ENCODE measurements at places on chromosomes 1 and 21.

DNA sequence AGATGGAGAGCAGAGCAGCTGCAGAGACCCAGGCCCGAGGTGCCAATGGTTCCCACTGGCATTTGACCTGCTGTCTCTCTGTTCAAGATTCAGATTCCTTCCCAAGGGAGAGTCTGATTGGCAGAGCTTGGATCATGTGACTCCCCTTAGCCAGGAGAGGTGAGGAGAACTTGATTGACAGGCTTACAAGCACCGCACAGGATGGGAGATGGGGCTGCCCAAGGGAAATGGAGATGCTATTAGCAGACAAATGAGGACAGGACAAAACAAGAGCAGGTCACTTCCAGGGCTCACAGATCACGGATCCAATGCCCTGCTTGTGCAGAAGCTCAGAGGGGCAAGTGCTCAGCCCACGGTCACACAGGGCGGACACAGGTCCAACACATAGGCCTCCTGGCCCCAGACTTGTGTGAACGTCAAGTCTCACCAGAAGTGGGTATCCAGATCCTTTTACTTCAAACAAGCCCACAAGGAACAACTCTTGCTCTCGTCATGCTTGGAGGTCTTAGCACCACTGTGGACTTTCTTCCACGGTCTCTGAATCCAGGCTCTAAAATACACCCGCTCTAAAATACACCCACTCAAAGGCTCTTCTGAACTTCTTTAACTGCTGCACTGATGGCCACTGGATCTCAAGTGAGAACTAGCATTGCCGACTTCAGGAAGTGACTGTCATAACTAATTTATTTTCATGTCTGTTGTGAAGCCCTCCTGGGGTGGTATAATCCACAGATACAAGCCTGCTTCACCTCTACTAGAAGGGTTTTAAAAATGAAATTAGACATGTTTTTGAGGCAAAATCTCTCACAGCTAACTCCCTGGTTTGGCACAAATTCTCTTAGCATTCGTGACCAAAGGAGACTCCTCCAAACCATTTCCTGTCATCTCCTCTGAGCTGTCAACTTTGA is 274.9 kb downstream of the RRAGC start:
- no peak for DNase-seq

GRCh38 chr21:35216996-35217395 is 167.9 kb upstream of the RUNX1 start:
- DNase-seq: no peak

DNA sequence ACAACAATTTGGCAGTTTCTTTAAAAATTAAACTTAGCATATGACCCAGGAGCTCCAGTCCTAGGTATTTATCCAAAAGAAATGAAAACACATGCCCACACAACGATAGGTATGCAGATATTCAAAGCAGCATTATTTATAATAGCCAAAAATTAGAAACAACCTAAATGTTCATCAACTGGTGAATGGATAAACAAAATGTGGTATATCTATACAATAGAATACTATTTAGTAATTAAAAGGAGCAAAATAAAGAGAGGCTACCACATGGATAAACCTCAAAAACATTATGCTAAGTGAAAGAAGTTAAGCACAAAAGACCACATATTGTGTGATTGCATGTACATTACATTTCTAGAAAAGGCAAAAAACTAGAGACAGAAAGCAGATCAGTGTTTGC is 51.3 kb downstream of the ROR1 start:
- no peak for DNase-seq

DNA sequence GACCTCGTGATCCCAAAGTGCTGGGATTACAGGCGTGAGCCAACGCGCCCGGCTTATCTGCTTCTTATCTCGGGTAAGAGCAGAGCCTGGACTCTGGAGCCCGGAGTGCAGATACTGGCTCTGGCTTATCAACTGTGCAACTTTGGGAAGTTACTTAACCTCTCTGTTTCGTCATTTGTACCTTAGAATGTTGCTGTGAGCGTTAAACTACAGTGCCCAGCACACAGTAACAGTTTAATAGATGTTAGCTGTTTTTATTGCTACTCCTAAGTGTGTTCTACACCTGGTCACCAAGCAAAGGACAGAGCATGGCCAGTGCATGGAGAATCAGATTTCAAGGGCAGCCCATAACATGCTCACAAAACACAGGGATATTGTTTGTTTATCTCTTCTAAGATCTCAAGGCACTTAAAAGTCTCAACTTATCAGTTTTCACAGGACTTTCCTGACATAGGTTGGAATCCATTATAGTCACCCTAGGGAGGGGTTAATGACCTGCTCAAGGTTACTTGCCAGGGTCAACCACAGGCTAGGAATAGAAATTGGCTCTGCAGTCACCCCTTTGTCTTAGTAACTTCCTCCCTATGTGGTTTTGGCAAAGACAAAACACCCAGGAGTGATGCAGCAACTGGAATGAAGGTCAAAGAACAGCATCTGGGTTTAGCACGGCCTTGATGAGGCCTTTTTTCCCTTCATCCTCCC is 22.5 kb upstream of the SRP9 start:
- DNase-seq: no peak

DNA sequence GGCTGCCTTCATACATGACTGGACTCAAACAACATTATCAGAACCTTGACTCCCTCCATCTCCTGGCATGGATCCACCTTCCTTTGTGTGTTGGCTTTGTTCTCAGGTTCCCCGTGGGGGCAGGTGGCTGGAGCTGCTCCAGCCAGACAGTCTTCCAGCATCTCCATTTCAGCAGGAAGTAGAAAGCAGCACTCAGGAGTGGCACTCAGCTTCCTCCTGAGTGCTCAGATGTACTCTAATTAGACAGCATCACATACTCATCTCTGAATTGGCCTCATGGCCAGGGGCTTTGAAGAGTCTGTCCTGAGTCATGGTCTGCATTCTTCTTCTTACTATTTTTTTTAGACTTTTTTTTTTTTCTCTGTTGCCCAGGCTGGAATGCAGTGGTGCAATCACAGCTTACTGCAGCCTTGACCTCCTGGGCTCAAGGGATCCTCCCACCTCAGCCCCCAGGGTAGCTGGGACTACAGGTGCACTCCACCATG is 27.9 kb downstream of the OVAAL start:
- no peak for DNase-seq

DNA sequence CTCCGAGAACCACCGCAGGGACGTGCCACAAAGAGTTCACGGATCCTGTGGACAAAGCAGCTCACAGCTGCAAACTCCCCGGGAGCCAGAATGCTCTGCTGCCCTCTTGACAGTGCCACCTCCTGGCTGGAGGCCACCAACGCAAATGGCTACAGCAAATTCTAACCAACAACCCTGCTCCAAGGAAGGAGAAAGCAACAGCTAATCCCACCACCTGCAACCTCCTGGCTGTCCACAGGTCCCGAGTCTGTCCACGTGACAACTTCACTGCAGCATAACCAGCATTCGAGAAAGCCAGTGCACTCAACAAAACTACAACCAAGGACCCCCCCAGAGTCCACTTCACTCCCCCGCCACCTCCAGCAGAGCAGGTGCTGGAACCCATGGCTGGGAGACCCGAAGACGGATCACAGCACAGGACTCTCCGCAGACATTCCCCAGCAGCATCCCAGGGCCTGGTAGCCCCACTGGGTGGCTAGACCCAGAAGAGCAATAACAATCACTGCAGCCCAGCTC is 17.3 kb downstream of the POFUT2 start:
- DNase-seq: no peak

- no peak for DNase-seq
Observed at GRCh38 chr1:193539731-193540459, 353.5 kb upstream of the B3GALT2 start.

- DNase-seq: no peak
Observed at GRCh38 chr1:77768006-77768405, 8.4 kb upstream of the USP33 start.

- no peak for DNase-seq
Observed at GRCh38 chr1:68826836-68827235, 330.0 kb upstream of the DEPDC1 start.

- DNase-seq: no peak
Observed at GRCh38 chr1:173212952-173213491, 5.9 kb upstream of the TNFSF4 start.

GRCh38 chr1:167808104-167808503 is 86.3 kb downstream of the MPZL1 start:
- DNase-seq: no peak

DNA sequence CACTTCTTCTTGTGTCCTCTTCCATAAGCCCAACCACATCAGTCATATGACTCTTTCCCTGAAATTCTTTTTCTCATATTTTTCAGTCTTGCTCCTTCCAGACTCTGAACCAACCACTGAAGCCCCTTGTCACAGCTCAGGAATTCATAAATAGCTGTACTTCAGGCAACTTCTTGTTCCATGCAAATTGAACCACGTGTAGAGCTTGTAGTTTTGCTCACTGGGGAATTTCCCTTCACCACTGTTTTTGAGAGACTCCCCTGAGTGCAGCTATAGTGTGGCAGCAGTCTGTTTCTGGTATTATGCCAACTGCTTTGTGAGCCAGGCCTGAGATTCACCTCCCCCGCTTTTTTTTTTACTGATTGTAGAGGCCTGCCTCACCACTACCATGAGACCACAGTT is 150.3 kb upstream of the SPAG17 start:
- DNase-seq: no peak

DNA sequence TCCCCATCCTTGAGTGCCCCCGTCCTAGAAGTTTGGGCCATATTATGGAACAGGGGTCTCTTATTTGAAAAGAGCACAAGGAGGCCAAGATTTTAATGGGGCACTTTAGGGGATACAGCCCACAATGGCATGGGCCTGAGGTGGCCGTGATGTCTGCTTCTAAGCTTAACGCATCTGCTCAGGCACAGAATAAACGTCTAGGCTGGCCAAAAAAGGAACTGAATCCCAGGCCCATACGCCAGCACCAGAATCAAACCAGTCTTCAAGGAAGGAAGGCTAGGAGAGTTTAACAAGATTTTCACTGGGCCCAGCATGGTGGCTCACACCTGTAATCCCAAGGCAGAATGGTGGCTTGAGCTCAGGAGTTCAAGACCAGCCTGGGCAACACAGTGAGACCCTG is 9.2 kb upstream of the SARS1 start:
- DNase-seq: no peak

- no peak for DNase-seq
Observed at GRCh38 chr21:16608209-16608830, 878.5 kb downstream of the USP25 start.

DNA sequence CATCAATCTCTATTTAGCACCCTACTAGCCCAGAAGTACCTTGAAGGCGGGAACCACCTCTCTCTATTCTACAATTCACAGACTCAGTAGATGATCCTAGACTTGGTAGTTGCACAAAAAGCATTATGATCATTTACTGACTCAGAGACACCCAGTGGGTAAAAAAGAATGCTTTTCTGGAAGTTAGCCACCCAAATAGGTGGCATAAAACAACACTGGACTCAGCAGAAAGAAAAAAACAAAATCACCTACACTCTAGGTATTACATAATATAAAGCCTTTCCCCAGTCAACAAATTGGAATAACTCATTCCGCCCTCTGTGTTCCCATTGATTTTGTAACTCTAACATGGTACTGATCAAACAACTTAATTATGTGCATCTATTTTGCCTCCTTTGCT is 126.3 kb downstream of the PTPN14 start:
- DNase-seq: no peak

DNA sequence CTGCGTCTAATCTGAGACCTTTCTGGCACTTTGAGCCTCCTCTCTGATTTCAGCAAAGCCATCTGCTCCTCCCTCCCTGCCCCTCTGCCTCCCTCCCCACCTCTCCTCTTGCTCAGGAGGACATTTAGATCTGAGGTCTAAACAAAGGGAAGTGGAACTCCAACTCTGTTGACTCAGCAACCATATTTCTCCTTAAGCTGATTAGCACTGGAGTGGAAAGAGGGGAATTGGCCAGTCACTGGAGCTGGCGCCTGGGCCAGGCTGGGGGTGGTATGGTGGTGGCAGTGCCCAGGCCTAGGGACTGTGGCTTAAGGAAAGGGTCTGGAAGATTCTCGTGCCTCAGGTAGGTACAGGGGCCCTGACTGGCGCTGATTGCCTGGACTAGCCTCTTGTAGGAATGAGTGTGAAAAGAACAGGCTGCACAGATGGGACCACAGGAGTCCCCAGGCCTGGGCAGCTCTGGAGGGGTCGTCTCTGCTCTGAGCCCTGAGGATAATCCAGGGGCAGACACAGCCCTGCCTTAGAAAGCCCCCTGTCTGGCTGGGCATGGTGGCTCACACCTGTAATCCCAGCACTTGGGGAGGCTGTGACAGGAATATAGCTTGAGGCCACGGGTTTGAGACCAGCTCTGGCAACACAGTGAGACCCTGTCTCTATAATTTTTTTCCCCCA is 11.9 kb downstream of the SH2D2A start:
- DNase-seq: no peak

- no peak for DNase-seq
Observed at GRCh38 chr1:150021191-150021694, 10.7 kb upstream of the OTUD7B start.

GRCh38 chr1:226121587-226122400 is 59.3 kb downstream of the H3-3A start:
- DNase-seq: peak; percentile 69

GRCh38 chr1:188402986-188403385 is 1574.2 kb downstream of the PLA2G4A start:
- no peak for DNase-seq

DNA sequence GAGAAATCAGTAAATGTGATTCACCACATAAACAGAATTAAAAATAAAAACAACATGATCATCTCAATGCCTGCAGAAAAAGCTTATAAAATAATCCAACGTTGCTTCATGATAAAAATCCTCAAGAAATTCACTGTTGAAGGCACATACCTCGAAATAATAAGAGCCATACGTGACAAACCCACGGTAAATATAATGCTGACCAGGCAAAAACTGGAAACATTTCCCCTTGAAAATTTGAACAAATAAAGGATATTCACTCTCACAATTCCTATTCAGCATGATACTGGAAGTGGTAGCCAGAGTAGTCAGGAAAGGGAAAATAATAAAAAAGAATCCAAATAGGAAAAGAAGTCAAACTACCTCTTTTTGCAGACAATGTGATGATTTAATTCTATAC is 148.8 kb downstream of the BRINP3 start:
- no peak for DNase-seq

DNA sequence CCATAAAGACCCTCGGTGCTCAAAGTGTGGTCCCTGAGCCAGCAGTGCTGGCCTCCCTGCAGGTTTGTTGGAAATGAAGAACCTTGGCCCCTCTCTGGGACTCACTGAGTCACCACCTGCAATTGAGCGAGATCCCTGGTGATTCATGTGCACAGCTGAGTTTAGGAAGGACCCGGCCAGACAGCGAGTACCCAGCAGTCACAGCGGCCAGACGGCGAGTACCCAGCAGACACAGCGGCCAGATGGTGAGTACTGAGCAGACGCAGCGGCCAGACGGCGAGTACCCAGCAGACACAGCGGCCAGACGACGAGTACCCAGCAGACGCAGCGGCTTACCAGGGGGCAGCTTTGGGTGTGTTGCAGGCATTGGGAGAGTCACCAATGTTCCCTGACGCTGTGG is 123.8 kb downstream of the PRDM16 start:
- DNase-seq: no peak

GRCh38 chr1:26417111-26417759 is 6.6 kb downstream of the LIN28A start:
- DNase-seq: peak; percentile 86

GRCh38 chr1:19654386-19654785 is 10.3 kb downstream of the NBL1 start:
- DNase-seq: no peak

GRCh38 chr1:210596641-210597040 is 267.9 kb downstream of the HHAT start:
- DNase-seq: no peak

- DNase-seq: peak; percentile 68
Observed at GRCh38 chr1:202998836-202999750, 8.1 kb upstream of the TMEM183A start.
